ENCODE measurements at places on chromosomes 4 and X.

DNA sequence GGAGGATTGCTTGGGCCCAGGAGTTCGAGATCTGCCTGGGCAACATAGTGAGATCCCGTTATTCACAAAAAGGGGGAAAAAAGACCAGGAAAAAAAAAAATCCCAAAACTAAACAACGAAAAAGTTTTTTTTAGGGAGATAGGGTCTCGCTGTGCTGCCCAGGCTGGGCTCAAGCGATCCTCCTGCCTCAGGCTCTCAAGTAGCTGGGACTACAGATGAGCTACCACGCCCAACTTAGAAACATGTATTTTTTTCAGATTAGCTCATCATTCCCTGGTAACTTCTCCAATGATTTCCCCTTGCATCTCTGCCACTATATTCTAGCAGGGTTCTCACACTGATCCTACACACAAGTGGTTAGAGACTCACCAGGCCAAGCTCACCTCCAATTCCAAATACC, 24.4 kb upstream of the IRAK1 start:
- no peak for DNase-seq

DNA sequence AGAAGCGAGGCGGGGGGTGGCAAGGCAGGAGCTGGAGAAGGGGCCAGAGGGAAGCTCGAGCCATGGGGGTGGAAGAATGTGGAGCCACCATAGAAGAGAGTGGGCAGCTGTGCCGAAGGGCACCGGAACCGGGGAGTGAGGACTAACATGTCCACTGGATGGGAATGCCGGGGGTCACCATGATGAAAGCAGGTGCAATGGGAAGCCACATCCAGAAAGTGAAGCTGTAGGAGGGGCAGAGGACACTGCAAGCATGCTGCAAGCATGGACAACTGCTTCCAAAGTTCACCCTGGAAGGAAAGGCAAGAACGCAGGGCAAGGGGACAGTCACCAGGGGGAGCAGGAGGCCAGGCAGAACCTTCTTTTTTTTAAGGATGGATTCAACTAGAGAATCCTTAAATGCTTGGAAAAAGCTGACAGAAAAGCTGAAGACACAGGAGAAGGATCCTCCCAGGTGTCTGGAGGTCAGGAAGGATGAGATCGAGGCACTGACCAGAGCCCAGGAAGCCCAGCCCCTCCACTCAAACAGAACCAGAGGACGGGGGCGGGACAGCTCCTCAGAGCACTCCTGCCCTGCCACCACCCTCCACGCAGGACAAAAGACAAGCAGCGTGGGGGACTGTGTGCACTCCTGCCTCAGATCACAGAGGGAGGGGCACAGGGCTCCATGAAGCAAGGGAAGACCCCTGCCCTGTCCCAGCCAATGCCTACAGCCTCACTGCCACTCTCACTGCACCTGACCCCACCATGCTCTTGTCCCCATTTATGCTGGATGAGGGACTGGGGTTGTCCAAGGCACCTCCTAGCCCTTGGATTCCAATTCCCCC, 169.2 kb downstream of the AFAP1 start:
- no peak for DNase-seq

DNA sequence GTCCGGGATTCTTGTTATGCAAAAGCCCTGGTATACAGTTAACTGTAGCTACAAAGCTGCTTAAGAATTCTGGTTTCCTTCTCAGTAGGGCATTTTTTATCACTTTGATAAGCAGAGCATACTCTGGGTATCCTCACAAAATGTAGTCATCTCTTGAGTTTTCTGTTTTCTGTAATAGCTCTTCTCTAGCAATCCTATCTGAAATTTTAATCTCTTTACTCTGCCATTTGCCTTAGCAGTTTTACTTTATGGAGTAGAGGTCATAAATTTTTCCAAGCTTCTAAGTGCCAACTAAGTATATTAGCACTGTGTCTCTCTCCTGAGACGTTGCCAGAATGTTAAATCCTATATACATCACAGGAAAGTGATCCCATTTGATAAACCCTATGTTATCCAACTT, 28.0 kb upstream of the BANK1 start:
- DNase-seq, result no peak

DNA sequence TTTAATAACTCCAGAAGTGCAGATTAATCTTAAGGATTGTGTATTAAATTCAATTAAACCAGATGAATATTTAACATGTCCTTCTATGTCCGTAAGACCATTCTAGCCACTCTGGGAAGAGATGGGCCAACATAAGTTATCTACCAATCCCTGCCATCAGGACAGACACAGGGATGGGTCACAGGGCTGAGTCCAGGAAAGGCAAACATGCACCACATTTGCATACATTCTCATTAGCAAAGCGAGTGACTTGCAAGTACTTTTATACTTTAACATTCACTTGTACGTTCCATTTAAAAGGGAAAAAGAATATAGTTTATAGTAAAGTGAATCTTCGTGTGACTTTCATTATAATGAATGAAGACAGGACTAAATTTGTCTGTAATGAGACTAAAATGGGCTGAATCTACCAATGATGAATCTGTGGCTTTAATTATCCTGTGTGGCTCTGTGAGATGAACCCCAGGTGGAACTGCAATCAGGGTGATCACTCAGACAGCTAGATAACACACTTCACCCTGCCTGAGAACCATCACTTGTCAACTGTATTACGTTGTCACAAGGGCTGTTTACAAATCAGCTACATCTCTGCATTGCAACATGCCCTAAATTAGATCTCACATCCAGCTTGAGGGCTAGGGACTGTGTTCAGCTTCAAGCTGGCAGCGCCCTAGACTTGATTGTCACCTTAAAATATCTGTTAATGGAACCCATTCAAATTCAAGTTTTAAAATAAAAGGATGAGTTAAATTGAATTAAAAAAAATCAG, 77.2 kb downstream of the SH3KBP1 start:
- DNase-seq, result no peak

DNA sequence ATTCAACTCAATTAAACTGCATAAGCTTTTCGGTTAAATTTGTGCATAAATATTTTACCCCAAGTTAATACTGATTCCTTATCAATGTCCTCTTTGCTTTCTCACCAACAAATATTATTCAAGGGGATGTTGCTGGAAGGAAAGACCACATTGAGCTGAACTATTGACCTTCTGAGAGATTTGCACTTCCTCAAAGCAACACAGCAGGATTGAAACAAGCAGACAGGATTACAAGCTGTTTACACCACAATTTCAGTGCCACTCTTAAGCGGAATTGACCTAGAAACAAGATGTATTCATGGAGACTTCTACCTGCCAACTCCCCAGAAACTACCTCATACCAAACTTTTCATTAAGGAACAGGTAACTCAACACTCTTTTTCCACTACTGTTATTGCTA, 96.5 kb upstream of the DUSP21 start:
- DNase-seq, result no peak

- DNase-seq, result no peak
Measured at GRCh38 chr4:69753686-69754085, 6.7 kb downstream of the SULT1B1 start.

- DNase-seq, result no peak
Measured at GRCh38 chr4:39883646-39884045, 94.1 kb downstream of the PDS5A start.

DNA sequence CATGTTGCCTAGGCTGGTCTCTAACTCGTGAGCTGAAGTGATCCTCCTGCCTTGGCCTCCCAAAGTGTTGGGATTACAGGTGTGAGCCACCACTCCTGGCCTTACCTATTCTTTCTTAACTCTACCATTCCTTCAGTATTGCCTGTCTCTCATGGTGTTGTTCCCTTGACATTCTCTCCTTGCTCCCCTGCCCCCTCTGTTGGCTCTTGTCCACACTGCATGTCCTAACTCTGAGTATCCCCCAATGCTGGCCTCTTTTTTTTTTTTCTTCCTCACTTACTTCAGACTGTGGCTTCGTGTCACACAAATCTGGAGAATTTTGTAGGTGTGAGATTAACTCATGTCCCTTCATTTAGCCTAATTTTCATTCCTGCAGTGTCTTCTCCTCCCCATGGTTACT, 22.9 kb upstream of the FRMPD4 start:
- no peak for DNase-seq

- DNase-seq, result no peak
Measured at GRCh38 chrX:78748846-78749245, 1.3 kb downstream of the LPAR4 start.

- DNase-seq, result no peak
Measured at GRCh38 chr4:54498661-54499111, 159.1 kb upstream of the KIT start.

DNA sequence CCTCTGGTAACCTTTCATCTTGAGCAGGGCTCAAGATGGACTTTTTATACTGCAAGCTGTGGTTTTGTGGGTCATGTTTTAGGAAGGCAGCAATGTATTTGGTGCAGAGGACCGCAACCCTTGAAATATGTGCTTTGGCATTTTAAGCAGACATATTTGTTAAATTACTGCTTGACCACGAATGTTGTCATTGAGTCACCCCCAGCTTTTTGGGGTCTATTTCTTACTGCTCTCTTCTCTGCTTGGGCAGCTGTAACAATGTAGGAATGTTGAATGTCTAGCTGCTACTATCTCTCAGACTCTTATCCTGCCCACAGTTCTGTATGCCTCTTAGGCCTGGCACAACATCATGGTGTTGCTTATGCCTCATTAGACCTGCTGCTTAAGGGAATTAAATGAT, 6.0 kb downstream of the RBPJ start:
- DNase-seq, result no peak

- DNase-seq, result no peak
Measured at GRCh38 chr4:167265231-167265630, 30.9 kb upstream of the SPOCK3 start.

All from CD4-positive, alpha-beta T cell treated with Interleukin-15 for 1 hour (primary cell).